IPS DF 6.9 (cell line): ENCODE measurements at places on chromosomes 13 and 19.

DNA sequence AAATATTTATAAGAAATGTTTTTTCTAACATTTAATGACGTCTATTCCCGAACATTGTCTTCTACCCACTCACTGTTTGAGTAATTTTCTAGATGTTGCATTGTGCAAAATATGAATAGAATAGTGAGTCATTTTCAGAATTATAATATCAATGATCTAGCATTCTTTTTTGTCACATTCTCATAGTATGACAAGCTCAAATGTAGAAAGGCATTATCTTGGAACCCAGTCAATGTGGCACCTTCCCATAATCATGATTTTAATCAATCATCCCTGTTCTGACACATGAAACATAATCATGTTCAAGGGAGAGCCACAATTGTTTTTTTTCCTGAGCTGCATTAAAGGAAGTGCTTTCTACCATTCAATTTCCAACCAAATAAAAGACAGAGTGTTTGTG lies 265.8 kb downstream of the OXGR1 start:
- DNase-seq = no peak

DNA sequence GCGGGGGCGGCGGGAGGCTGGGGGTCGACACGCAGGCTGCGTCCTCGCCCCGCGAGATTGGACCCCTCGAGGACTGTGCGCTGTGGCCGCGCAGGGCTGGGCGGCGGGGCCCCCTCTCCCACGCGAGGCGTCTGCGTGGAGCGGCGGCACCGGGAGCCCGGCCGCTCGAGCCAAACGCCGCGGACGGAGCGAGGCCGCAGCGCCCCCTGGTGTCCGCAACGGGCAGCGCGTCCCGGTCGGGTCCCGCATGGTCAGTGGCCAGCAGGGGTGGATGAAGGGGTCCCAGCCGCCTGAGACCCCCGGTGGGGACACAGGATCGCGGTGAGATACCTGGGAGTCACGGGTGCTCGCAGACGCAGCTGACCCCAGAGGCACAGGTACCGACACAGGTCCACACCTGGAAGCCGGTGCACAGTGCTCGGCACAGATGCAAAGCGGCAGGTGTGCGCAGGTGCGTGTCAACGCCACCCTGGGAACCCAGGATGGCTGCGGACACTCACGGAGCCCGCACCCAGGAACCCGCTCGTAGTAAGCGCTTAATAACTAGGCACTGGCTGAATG lies 2.1 kb upstream of the CIRBP start:
- no peak for DNase-seq

DNA sequence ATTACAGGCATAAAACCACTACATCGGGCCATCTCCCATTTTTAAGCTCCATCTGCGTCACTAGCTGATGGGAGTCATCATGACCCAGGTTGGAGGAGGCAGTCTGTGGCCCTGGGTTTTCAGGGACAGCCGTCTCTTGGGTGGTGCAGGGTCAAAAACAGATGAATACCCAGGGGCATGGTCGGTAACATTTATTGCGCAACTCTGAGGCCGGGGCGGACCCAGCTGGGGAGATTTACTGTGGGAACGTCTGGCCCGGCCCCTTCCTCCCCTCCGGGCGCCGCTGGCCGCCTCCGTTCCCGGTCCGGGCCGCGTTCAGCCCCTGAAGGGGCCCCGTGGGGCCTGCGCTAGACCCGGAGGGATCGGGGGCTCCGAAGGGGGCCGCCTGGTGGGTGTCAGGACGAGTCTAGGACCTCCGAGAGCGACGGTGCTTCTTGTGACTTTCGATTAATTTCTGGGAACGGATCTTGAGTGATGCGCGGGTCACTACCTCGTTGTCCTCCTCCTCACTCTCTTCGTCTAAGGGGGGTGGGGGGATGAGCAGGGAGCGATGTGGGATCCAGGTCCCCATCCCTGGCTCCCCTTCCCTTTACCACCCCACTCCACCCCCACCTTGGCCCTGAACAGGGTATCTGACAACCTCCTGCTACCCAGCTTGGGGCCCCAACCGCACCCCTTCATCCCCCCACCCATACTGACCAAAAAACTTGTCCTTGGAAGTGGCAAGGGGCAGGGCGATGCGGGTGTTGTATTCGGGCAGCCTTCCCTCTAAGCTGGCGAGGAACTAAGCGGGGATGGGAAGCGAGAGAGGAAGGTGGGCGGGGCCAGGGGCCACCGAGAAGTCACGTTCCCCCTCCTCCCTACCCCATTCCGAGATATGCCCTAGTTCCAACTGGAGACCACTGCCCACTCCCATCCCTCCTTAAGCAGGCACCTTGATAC lies 1.6 kb upstream of the RGL3 start:
- no peak for DNase-seq

- DNase-seq = no peak
These were observed 235.1 kb downstream of the NALCN start for GRCh38 chr13:101181076-101181685.

DNA sequence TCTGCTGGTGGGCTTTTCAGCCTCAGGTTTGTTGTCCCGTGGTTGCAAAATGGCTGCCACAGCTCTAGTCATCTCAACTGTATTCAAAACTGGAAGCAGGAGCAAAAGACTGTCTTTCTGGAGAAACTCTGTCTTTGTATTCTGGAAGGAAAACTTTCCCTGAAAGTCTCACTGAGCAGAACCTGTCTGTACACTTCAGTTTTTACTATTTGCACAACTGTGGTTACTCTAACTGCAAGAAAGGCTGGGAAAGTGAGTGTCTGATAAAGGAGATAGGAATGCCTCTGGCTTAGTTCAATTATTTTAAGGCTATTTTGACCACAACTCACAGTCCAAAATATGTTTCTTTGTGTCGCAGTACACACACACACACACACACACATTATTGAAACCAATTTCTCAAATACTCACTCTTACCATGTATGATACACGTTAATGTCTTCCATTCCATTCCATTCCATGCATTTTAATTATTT lies 49.7 kb upstream of the EHD2 start:
- no peak for DNase-seq

DNA sequence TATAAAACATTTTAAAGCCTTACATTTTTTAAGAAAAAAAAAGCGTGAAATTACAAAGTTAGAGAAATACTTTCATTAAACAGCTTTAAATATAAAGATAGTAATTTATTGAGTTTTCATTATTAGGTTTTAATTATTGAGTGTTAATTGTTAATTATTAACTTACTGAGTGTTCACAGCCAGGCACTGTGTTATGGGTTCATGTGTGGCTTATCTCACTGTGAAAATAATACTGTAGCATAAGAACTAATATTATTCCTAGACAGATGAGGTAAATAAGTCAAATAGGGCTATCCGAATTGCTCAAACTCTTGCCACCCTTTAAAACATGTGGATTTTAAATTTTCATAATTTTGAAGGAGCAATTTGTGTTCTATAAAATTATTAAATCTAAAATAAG lies 956.1 kb upstream of the PCDH20 start:
- no peak for DNase-seq

DNA sequence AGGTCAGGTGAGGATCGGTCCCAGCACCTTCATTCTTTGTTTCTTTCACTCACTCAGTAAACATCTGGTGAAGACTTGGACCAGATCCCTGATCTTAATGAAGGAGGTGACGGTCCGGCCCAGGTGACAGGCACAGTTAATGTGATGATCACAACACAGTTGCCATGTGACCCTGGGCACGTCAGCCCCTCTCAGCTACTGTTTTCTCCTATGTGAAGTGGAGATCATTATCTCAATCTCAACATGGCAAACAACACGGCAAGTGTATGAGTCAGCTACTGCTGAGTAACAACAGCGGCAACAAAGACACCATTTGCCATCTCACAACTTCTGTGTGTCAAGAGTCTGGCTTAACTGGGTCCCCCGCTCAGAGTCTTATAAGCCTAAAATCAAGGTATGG lies 74.6 kb downstream of the GNG7 start:
- no peak for DNase-seq

- DNase-seq = no peak
These were observed 34.4 kb upstream of the UBL3 start for GRCh38 chr13:29884671-29885430.

DNA sequence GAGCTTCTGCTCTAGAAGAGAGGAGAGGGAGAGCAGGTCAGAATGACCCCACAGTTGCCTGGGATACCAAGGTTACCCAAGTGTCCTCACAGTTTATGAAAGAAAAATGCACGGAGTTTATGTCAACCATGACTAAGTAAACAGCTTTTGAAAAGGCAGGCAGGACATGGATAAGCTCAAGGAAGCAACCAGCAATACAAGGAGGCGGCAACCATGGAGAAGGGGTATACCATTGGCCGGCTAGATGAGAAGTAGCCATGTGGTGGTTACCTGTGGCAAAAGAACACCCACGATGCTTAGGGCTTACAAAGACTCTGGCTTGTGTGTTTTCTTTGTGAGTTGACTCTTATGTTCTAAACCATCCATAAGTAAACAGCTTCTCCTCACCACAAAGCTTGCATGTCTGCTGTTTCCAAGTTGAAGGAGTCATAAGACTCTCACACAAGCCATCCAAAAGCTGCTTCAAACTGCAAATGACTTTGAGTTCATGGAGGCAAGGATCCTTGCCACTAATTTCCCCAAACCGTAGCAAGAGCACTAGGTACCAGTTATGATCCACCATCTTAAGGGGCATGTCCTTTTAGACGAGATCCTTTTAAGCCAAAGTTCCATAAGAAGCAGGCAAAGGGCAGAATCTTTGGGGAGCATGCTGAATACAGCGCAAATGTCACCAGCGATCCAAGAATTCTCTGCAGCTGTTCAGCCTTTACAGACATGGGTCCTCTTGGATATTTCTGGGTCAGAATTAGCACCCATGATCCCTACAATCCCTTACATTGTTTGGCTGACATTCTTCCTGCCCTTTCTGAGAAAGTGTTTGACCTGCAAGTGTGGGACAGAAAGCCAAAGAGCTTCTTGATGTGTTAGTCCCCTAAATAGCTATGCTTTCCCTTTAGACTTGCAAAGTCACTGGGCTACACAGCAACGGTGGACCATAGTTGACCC lies 74.8 kb upstream of the IPO5 start:
- no peak for DNase-seq
